ENCODE measurements at places on chromosomes 1 and 21. TPM values are rescaled to one million over a fixed set of nuclear protein-coding genes. Genes with fewer than 3 reads are reported as not detected.

KIAA1614 gene
- total RNA-seq: 5.2 TPM

ERICH3 gene
- total RNA-seq: not detected

FAM163A gene
- 0.26 TPM for total RNA-seq

PEX11B gene
- total RNA-seq: 24.7 TPM

AGMAT gene
- 1.7 TPM for total RNA-seq

All from epithelial cell of alveolus of lung (primary cell).